Fibroblast of skin of right biceps (primary cell): ENCODE measurements at places on chromosomes 4 and X.
A peak's percentile ranks its signal among the peaks of the same experiment; 100 is the strongest.

DNA sequence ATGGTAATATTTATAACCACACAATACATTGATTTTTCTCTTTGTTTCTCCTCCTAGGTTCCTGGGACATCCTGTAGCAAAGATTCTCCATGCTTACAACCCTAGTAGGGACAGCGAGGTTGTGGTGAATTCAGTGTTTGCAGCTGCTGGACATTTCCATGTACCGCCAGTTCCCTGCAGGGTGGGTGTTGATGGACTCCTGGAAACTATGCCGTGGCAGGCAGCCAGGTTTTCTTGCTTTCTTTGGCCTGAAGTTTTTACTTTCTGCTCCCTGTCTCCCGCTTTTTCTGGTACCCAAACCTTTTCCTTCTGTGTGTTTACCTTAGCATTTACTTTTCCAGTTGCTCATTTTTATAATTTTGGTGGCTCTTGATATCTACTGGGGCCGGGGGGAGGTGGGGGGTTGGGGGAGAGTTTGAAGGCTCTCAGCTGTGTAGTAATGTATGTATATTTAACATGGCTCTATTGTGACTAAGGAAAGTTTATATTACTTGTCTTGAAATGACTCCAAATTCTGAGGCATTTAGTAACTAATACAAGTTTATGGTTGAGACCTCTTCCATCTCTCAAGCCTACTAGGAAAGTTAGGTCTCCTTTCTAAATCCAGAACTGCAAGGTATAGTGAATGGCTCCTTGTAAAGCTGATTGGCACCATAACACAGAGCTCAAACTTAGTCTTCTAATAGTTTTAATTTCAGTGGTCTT, 89.7 kb downstream of the TMEM131L start:
- peak; percentile 84 for DNase-seq

GRCh38 chr4:184232975-184233374, 15.3 kb upstream of the ENPP6 start:
- DNase-seq: no peak

GRCh38 chrX:71989768-71990426, 79.3 kb downstream of the NHSL2 start:
- DNase-seq: peak; percentile 72

- no peak for DNase-seq
Measured at GRCh38 chr4:179989975-179990374, 2253.2 kb upstream of the TENM3 start.

GRCh38 chr4:44487341-44487740, 38.7 kb upstream of the KCTD8 start:
- no peak for DNase-seq

DNA sequence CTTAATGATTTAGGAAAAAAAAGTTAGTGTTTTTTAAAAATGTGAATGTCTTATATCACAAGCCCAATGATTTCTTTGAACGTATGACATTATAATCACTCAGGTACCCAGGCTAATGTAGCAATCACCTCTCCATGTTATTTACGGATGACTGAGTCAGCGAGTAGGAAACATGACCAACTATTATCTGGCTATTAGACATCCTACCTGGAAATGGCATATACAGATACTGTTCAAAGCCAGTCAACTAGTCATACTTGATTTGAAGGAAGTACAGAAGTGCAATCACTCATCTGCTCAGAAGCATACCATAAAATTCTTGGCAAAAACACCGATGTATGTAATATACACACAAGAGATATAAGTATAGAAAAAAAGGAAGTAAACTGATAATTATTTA, 732.5 kb downstream of the ARAP2 start:
- DNase-seq: no peak

DNA sequence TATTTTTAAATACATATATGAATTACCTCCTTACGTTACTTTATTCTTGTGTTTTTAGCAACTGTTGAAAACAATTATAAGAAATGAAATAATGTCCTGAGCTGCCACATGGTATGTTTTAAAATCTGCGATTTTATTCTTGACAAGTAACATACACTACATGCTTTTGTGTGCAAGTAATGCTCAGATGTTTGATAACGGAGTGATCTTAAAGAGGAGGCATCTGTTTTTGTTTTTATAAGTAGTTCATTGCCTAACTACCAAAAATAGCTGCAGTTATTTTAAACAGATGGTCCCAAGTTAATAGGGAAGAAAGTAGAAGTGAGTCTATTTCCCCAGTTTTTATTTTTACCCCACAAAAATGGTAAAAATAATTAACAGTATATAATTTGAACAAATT, 55.2 kb downstream of the GAB1 start:
- DNase-seq: peak; percentile 75

DNA sequence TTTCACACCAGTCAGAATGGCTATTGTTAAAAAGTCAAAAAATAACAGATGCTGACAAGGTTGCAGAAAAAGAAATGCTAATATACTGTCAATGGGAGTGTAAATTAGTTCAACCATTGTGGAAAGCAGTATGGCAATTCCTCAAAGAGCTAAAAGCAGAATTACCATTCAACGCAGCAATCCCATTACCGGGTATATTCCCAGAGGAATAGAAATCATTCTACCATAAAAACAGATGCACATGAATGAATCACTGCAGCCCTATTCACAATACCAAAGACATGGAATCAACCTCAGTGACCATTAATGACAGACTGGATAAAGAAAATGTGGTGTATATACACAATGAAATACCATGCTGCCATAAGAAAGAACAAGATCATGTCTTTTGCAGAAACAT, 243.0 kb downstream of the STPG2 start:
- DNase-seq: no peak

DNA sequence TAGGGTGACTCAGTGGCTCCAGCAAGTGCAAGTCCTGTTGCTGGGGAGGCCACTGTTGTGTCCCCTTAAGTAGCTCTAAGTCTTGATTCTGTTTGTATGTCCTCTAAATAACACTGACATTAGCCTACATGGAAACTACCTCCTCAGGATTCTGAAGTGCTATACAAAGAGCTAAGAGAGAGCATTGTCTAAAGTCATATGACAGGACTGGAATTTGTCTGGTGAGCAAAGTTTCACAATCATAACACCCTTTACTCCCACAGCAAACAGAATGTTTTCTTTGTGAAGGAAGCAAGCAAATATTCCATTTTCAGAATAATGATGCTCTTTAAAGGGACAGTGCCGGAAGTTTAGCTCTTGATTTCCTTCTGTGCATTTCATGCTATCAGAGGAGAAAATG, 23.4 kb upstream of the CT47A1 start:
- DNase-seq: no peak

GRCh38 chrX:109926743-109927662, 75.9 kb upstream of the TMEM164 start:
- DNase-seq: no peak

DNA sequence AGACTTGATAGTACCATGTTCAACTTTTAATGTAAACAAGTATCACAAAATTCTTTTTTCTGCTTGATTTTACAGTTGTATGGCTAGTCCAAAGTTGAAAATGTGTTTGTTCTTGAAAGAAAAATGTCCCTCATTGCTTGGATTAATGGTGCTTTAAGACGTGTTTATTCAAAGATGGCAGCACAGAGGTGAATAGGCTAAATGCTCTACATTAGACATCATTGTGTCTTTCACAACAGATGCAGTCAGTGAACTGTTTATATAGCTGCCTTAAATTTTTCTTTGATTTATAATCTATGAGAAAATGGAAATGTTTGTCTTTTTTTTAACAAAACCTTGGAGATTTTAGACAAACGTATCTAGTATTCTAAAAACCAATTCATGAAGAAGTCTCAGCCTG, 137.3 kb downstream of the BMPR1B start:
- no peak for DNase-seq

GRCh38 chr4:172129593-172129992, 316.4 kb downstream of the GALNTL6 start:
- no peak for DNase-seq

- DNase-seq: no peak
Measured at GRCh38 chrX:29617725-29618124, 597.6 kb upstream of the MAGEB2 start.

DNA sequence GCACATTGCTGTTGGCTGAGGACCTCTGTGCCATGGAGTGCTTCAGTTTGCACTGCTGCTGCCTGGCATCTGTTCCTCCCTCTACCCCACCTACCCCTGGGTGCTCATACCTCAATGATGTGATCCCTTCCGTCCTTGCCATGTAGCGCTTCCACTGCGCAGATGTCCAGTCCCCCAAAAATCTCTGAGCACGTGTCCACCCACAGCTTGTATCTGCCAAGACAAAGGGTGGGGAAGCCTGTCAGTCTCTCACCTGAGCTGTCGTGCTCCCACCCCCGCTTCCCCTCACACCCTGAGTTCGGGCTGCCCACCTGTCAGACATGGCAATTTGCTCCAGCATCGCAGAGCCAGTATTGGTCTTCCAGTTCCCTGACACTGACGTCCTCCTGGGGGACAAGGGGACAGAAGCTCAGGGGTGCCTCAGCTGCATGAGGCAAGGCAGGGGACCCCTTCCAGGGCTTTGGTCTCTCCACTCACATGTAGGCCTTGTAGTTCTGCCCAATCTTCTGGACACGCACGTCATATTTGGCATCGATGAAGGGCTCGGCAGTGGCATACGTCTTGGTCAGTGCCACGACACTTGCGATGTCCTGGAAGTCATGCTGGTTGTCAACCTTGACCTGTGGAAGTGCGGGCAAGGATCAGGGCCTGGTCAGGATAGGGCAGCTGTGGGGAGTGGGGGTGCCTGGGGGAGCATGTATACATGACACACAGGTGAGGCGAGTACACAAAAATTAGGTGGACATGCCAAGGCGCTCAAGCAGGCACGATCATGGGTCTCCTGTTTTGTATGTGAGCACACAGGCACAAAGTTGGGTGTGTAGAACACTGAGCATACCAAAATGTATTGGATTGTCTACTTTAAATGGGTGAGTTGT, 6.0 kb upstream of the TIMP1 start:
- DNase-seq: no peak

DNA sequence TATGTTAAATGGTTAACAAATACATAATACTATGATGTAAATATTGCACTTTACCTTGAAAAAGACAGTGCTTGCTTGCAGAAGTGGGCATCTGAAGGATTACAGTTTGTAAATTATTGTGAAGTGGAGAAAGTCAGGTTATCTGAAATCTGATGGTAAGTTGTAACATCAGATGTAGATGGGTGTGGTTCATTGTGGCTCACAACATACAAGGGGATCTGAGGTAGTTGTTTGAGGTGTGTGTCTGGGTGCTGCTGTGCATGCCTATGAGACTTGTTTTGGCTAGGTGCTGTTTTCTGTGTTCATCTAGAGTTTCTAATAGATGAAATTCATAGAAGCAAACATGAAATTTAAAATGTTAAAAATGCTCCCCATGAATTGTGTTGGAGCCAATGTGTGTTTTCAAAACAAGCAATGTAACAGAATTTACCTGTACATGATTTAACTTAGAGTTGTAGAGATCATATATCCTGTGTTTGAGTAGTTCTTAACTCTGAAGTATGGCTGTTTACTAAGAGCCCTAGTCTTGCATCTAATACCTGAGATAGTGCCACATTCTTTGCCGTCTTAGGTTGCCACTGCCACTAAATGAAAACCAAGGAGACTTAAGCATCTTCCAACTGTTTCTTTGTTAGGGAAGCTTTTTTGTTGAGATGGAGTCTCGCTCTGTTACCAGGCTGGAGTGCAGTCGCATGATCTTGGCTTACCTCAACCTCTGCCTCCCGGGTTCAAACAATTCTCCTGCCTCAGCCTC, 11.9 kb upstream of the NDUFC1 start:
- no peak for DNase-seq

DNA sequence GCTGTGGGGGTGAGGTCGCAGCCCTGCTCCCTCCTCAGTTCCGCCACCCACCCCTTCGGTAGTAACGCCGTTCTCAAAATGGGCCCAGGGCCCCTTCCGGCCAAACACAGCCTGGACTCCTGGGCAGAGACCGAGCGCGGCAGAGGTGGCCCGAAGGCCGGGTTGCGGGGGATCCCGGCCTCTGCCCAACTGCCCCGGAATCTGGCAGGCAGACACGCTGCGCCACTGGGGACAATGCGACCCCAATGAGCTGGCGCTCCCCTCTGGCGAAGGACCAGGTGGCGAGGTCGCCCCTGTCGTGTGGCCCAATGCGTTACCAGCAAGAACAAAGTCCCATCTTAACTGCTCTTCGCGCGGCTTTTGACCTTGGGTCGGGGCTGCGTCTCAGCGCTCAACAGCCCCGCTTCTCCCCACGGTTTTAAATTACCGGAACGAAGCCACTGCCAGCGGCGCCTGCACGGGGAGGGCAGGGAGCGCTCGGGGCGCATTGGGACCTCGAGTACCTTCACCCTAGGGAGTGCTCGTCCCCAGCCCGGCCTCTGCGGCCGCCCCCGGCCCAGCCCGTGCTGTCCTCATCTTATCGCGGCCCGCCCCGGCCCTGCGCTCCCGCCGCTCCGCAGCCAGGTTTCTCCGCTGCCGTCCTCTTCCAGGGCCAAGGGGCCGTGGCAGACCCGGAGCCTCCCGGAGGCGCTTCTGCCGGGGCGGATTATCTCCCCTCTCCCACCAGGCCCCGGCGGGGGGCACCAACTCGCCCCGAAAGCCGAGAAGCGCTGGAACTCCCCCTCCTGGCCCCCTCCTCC, 22.2 kb upstream of the HMX1 start:
- DNase-seq: no peak

GRCh38 chr4:91958596-91958995, 345.2 kb upstream of the GRID2 start:
- DNase-seq: peak; percentile 76

GRCh38 chr4:52376132-52376704, 282.9 kb downstream of the USP46 start:
- peak; percentile 70 for DNase-seq

GRCh38 chrX:58025979-58026378, 115.7 kb upstream of the ZXDA start:
- DNase-seq: no peak

DNA sequence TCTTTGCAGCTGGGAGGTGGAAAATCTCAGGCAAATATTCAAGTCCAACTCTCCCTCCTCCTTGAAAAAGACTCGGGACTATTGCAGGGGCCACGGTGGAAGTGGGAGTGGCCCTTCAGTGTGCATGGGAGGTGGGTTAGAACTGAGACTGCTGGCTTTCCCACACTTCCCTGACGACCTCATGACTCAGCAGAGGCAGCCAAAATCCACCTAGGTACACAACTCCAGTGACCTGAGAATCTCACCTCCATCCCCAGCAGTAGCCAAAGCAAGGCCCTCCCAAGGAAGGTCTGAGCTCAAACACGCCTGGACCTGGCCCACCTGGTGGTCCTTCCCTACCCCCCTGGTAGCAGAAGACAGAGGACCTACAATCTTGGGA, 6.2 kb upstream of the UGT2B17 start:
- no peak for DNase-seq

- DNase-seq: no peak
Measured at GRCh38 chr4:145830699-145831098, 107.9 kb downstream of the ZNF827 start.
